ENCODE measurements at places on chromosomes 13 and 19.

GRCh38 chr13:27028683-27029480, 142.7 kb downstream of the USP12 start:
- DNase-seq = no peak

DNA sequence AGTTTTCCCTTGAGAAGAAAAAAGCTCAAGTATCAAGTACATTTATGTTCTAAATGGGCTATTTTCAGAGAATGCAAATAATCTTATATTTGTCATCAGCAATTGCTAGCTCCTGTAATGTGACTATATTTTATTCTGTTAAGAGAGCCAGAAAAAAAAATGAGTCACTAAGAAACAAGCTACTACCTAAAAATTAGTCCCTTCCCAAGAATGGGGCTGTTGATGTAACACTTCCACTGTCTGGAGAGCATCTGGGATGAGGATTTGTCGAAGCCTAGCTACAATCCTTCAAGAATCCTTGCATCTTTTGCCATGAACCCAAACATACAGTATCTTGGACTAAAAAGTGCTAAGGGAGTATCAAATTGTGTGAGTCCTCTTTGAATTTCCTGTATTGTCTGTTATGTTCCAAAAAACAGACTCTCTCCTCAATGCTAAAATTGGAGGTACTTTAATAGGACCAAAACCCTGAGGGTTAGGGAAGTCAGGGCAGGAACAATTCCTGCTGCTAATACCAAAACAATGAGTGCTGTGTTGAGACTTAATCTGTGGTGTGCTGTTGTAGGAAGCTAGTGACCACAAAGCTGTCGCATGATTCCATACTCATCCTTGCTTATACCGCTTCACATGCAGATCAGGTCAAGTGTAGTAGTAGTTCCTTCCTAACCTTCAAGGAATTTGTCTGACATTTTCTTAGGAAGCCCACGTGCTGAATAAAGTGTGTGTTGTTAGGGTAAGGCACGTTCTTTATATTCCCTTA, 4.9 kb upstream of the ZC3H13 start:
- DNase-seq = no peak

DNA sequence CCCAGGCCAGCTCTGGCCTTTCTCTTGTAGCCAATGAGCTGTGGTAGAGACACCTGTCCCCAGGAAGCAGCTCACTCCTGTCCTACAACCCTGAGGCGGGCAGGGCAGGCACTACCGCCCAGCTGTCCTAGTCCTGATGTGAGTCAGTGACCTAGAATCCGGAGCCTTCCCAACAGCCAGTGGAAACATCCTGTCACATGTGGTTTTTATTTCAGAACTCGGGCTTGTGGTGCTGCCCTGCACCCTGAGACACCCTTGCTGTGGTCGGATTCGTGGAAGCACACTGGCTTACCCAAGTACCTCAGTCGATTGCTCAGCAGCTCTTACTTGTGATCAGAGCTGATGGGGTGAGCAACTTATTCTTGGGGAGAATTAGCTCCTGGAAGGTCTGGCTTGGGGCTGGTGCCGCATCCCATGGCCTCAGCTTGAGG, 83.6 kb upstream of the ARHGEF7 start:
- DNase-seq = peak; percentile 91

GRCh38 chr13:24301434-24301833, 7.9 kb upstream of the C1QTNF9 start:
- no peak for DNase-seq

DNA sequence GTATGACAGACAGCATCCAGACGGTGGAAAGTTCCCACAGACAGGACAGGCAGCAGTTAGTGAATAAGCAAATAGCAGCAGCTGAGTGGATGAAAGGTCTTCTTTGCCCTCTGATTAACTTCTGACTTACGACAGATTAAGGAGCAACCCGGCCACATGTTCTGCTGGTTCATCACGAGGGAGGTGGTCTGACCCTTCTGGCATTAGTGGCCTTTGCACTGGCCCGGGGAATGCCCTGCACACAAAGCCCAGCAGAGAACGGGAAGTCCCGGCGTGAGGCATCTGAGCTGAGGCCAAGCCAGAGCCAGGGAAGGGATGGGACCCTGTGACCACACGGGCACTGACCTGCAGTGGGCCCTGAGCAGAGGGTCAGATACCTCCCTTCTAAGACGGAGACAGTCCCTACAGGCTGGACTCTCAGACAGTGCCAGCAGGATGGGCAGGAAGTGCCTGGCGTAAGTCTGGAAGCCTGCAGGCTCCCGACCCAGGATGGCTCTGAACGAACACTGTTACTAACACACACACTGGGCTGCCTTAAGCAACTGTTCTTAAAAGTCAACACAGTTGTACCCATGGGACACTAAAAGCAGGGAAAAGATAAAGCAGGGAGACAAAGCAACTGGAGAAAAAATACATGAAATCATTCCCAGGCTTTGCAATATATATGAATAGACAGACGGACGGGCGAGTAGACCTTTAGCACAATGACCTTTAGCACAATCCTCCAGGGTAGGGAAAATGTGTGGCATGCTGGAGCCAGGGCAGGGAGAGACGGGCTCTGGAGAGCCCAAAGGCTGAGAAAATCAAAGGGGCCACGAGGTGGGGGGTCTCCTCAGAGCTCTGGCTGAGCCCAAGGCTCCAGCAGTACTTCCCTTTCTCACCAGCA, 6.3 kb downstream of the C19orf12 start:
- DNase-seq = no peak

DNA sequence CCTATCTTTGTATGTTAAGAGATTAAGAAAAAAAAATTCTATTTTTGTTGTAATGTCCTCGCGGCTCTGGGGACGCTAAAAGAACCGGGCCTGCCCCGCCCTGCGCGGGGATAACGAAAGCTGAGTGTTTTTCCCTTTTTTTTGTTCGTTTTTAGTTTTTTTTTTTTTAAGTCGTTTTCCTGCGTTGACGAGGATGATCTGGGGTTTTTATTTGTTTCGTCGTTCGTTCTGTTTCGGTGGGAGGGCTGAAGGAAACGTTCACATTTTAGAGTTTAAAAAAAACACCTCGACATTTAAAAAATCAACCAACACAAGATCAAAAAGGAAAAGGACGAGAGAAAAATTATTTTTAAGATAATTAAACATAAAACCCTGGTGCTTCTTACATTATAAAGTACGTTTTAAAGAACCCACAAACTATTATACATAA, 5.6 kb downstream of the LYL1 start:
- no peak for DNase-seq

DNA sequence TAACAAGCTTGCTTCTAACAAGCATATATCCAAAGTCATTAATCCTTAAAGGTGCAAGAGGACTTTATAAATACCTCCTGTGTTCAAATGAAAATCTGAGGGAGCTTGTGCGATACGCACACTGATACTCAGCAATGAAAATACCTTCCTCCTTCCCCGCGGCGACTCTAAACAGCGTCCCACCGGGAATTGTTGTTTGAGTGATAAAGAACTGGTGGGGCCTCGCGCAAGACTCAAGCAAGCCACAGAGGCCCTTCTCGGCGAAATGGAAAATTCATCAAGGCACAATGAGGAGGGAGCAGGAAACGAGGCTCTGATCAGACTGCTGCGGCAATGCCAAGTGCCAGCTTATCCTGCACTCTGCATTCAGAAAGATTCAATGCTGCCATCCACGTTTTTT, 126.7 kb downstream of the ABCC4 start:
- no peak for DNase-seq

DNA sequence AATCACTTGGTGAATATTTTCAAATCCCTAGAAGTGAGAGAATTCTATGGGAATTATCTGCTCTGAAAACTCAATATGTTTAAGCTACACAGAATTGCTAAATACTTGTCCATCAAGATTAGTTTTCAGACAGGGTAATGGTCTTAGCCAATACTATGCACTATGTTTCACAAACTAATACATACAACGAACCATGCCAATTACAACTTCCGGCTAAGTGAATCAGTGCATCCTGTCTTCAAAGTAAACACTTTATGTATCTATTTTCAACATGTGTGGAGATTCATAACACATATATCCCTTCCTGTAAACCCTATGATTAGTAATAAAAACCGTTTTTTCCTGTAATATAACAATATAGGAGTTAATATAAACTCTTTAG, 181.5 kb downstream of the POSTN start:
- DNase-seq = no peak

DNA sequence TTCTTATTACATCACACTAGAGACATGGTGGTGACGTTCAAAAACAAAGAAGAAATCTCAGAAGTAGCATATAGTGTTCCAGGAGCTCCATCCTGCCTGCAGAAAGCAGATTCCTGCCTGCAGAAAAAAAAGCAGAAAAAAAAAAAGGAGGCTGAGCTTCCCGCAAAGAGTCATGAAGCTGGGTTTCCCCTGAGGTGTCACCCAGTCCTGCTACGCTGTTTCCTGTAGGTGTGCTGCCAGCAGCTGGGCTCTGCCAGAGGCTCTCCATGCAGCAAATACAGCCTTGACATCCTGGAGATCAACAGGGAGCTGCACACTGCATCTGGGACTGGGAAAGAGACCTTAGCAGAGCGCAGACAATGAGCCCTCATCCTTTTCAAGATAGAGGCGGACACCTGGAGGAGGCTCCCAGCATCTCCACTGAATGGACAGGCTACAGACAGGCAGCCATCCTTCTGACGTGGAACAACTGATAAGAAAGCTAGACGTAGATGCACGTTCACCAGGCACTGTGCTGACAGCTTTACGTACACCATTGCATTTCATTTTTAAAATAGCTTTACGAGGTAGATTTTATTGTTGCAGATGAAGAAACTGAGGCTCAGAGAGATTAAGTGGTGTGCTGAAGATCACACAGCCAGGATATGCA, 350.9 kb downstream of the FOXO1 start:
- DNase-seq = no peak

DNA sequence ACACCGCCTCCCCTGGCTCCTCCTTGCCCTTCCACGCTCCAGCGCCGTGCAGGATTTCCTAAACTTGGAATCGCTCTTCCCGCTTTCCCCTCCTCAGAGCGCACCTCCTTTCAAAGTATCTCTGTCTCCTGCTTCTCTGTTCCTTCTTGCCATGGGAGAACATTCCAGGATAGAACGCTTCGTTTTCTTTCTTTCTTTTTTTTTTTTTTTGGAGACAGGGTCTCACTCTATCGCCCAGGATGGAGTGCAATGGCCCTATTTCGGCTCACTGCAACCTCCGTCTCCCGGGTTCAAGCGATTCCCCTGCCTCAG, 574 bp upstream of the XPO4 start:
- no peak for DNase-seq

DNA sequence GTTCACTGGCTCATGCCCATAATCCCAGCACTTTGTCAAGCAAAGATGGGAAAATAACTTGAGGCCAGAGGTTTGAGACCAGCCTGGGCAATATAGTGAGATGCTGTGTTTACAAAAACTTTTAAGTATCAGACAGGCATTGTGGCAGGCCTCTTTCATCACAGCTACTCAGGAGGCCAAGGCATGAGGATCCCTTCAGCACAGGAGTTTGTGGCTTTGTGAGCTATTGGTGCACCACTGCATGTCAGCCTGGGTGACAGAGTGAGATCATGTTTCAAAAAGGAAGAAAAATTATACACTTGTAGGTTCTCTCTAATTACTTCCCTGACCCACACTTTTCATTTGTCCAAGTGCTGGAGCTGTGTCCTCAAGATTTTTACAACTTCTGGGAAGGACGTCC, 11.5 kb upstream of the LGALS14 start:
- no peak for DNase-seq

- DNase-seq = peak; percentile 67
Measured at GRCh38 chr19:45852145-45852750, 10.7 kb downstream of the SYMPK start.

DNA sequence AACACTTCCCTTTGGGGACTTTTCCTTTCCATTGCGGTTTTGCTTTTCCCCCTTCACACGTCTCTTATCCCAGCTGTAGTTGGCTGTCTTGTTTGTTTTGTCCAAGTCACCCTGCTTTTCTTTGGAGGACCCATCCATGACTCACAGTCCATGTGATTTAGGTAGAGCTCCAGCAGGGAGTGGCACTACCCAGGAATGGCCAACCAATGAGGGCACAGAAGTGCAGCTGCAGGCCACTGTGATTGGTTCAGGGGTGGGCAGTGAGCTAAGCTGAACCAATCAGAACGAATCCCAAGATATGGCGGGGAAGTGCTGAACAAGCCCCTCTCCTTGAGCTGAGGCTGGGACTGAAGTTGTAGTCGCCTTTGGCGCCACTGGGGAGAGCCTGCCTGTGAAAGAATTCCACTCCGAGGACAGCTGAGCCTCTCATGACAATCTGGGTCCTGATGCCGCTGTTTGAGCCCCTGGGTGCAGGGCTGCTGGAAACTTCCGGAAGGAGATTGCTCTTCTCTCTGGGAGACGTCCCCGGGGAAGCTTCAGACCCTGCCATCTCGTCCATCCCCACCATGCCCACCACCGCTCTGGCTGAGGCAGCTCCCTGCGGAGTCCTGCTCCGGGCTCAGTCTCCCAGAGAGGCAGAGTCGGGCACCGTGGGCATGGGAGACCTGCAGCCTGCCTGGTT, 62.9 kb upstream of the URI1 start:
- peak; percentile 61 for DNase-seq

DNA sequence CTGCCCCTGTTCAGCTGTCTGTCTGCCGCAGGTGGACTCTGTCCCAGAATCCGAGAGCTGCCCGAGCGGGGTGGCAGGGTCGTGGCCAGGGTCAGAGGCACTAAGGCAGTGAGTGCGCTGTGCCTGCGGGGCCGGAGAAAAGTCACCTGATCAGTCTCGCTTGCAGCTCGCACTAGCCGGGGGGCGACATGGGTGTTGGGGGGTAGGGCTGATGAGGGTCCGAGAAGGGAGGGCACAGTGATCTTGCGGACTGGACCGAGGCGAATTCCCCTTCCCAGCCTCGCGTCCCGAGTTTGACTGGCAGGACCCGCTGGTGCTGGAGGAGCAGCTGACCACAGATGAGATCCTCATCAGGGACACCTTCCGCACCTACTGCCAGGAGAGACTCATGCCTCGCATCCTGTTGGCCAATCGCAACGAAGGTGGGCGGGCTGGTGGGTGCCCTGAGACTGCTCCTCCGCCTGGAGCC, 627 bp downstream of the GCDH start:
- no peak for DNase-seq

GRCh38 chr13:68927387-68928026, 1180.1 kb upstream of the ATXN8OS start:
- DNase-seq = no peak

DNA sequence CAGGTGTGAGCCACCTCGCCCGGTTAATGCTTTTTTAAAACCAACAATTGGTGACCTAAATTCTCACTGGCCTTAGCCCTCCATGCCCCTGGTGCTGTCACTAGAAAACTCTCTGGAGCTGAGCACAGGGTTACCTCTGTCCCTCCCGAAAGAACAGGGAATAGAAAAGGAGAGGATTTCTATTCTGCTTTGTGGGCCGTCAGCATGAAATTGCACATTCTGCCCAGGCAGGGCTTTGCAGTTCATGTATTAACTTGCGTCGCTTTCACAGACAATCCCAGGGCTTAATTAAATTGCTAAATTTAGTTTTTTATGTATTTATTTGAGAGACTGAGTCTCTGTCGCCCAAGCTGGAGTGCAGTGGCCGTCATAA, 583 bp upstream of the ZNF480 start:
- no peak for DNase-seq

DNA sequence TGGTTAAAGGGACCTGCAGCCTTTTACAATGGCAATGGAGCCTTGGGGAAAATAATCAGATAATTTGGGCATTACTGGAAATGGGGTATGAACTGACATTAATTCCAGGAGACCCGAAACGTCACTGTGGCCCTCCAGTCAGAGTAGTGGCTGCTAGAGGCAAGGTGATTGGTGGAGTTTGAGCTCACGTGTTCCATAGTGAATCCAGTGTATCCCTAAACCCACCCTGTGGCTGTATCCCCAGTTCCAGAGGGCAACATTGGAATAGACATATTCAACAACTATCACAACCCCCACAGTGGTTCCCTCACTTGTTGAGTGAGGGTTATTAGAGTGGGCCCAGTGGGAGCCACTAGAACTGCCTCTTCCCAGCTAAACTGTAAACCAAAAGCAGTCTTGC, 3.3 kb upstream of the LILRA2 start:
- no peak for DNase-seq

Measured in EH (cell line).